Glomerular endothelial cell (primary cell): ENCODE measurements at places on chromosomes 2 and 18. TPM values are rescaled to one million over a fixed set of nuclear protein-coding genes. Genes with fewer than 3 reads are reported as not detected.

DNA sequence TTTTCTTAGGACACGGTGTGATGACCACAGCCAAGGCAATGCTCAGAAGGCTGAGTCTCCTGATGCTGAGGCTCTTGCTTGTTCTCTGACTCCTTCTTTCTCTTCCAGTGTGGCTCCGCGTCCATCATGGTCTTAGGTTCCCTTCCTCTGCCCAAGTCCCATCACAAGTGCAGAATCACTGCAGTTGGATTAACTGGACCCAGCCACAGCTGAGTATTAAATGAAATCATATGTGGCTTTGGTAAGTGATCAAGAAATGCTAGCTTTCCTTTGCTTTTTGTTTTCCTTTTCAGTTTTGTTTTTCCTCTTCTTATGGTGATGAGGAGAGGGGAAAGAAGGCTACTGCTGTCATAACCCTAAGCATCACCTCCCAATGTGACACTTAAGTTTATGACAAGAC, 375.8 kb downstream of the INSIG2 start:
- no peak for DNase-seq

Gene PDCD1
- total RNA-seq, result not detected in 2 replicates

DNA sequence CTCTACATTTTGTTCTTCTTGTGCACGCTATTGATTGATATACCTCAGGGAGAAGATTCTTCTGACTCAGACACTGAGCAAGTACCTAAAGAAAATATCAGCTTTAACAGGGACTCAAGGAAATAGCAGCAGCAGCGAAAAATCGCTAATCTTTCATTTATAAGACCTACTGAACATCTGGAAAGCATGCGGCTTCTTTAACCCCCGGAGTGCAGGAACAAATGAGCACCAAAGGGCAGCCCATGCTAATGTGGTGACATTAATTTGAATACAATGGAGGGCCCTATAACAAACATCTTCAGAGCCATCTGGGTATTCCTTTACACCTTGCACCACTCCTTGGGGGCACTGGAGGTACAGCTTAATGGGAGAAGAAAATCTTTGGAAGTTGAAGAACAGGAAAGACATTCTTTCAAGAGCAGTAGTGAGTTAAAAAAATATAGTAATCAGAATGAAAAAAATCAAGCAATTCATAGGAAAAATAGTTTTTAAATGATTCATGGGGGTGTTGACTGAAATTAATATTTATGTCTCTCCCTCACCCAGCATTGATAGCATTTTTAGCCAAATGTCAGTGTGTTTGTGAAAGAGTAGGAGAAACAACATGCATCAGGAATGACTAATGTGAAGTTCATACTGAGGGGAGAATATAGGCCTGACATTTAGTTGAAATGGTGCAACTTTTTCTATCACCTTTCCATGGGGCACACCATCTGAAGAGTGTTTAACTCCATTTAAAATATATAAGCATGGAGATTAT, 281.7 kb downstream of the HRH4 start:
- no peak for DNase-seq

- no peak for DNase-seq
These were observed 3.4 kb downstream of the UBXN2A start for GRCh38 chr2:23943666-23944065.
